ENCODE measurements at places on chromosomes 5 and 9.
A peak's percentile ranks its signal among the peaks of the same experiment; 100 is the strongest.

- peak; percentile 82 for DNase-seq
These were observed 52.5 kb downstream of the JADE2 start for GRCh38 chr5:134577796-134578577.

DNA sequence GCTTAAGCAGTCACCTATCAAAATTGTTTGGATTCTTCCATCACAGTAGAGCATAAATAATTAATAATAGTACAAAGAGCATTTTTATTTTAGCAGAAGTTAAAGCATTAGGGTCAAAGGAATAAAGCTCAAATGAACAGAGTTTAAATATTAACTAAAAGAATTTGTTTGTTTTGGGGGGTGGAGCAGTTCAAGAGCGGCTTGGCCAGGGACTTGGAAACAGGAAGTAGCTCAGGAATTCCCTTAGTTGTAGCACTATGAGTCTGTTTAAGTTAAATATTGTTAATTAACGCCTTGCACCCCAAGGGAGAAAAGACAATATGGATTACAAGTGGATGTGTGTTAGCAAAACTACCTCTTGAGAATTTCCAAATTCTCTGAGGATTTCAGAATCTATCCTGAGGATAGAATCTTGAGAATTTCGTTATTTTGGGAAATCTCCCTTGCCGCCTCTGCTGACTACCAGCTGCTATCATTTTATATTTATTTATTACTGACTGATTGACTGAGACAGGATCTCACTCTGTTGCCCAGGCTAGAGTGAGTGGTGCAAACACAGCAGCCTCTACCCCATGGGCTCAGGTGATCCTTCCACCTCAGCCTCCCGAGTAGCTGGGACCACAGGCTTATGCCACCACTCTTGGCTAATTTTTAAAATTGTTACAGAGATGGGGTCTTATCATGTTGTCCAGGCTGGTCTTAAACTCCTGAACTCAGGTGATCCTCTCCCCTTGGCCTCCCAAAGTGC, 96.7 kb upstream of the CHD1 start:
- no peak for DNase-seq

GRCh38 chr5:157865781-157866180, 6.8 kb upstream of the CLINT1 start:
- DNase-seq = no peak

- no peak for DNase-seq
These were observed 20.0 kb downstream of the OGN start for GRCh38 chr9:92384375-92384774.

GRCh38 chr5:150625164-150625535, 15.3 kb upstream of the SYNPO start:
- no peak for DNase-seq

- DNase-seq = no peak
These were observed 367.1 kb upstream of the RIOK2 start for GRCh38 chr5:97550164-97550563.

DNA sequence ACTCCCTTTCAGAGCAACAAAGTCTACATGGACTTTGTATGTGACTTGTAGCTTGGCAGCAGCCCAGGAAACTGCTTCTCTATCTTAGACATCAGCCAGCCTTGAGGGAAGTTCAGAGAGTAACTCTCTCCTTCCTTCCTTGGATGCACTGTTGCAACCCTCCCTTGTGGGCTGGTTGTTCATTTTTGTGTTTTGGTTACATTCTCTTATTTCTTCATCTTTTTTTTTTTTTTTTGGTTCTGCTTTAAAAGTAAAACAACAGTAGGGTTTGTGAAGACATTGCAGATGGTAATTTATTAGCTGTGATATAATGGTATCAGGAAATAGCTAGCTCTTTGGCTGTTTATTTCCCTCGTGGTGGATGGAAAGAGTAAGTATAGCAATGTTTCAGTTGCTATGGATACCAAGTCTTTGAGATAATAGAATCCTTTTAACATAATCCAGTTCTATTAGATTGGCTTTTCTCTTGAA, 97.9 kb upstream of the MAMDC2 start:
- DNase-seq = no peak

DNA sequence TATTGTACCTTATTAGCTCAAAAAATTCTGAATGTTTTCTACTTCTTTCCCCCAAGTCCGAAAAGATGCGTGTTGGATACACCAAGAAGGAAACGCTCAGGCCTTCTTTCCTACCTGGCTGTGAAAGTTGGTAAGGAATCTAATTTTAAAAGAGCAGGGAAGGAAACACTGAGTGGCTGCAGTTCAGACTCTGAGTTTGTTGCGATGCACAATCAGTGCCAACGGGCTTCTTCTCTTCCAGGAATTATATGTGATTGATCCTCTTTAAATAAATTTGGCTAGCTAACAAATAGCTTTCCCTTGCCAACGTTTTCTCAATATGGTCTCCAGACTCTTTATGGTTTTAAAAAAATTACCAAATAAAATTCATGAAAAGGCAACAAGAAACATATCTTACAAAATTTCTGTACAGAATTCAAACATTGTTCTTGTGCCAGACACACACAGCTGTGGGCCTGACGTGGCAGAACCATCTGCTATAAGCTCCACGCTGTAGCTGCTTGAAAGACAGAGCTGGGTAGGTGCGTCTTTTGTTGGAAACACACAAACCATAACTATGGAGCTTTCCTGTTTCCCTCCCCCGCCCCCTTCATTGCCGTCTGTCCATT, 493.1 kb downstream of the ZNF608 start:
- no peak for DNase-seq

DNA sequence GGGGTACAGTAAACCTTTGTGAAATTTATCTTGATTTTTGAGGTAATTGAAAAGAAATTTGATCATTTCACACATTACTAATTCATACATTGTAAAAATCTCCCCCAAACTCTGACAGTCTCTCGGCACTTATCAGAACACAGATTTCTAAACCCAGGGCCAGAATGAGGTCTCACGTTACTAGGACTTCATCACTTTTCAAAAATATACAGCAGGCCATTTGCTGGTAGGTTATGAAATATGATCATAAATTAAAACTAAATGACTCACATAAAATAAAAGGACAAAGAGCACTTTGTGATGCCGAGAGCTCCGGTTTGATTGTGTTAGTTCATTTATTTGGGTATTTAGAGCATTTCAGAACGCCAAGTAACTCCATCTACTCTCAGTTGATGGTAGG, 17.0 kb downstream of the MSX2 start:
- no peak for DNase-seq

- DNase-seq = no peak
These were observed 1057.8 kb upstream of the WWC1 start for GRCh38 chr5:167233507-167234220.

- DNase-seq = no peak
These were observed 246.8 kb upstream of the IRX1 start for GRCh38 chr5:3348576-3349535.

DNA sequence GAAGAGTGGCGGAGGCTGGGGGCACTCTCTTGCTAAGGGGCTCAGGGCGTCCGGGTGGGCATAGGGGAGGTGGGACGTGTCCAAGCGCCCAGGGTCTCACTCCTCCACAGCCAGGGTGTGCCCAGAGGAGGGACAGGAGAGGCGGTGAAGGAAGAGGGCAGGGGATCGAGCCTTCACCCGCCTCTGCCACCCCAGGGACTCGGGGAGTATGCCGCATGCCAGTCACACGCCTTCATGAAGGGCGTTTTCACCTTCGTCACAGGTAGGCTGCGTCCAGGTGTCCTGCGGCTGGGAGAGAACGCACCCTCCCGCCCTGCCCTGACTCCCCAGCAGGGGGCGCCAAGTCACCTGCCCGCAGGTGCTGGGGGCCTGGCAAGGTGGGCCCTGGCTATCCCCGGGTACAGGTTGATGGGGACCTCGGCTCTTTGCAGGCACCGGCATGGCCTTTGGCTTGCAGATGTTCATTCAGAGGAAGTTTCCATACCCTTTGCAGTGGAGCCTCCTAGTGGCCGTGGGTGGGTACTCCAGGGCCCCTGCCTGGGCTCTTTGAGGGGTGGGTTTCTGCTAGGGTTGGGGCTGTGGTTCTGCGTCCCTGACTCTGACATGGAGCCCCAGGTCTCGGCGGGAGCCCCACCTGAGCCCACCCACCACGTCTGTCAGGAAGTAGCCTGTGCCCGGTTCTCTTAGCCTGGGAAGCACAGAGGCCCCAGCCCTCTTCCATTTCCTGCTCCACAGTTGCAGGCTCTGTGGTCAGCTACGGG, 552 bp downstream of the TMEM141 start:
- DNase-seq = peak; percentile 69

GRCh38 chr5:82329393-82329792, 51.2 kb upstream of the RPS23 start:
- peak; percentile 9 for DNase-seq

DNA sequence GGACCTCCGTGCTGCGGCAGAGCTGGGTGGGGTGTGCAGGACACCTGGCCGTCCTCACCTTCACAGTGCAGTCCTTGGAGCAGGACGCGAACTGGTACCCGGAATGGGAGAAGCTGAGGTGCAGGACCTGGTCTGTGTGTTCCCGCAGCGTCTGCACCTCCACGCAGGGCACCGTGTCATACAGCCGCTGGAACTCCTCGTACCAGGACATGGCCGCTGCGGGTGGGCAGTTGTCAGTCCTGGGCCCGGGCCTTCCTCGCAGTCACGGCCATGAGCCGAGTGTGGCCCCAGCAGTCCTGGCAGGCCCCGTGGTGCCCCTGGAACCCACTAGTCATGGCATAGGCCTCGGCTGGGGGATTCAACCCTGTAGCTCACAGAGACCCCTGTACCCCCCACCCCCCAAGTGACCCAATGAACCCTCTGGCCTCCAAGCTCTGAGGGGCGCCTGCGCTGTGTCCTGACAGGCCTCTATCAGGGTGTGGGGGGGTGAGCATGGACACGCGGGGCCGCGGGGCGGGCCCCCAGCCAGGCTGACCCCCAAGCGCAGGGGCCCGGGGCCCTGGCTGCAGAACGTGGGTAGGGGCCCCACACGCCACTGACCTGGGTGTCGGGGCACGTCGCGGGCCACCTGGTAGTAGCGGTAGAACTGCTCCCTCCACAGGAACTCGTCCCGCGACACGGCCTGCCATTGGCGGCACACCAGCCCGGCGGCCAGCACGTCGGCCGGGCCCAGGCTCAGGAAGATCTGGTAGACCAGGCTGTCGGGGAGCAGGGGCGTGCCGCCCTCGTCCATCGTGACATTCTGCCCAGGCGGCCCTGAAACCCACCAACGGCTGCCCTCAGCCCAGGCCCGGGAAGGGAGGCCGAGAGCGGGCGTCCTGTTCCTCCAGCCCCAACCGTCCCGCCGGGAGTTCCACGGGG, 987 bp downstream of the FBXW5 start:
- peak; percentile 43 for DNase-seq
